ENCODE measurements at places on chromosomes 5 and 9.

GRCh38 chr5:16600397-16600796, 16.4 kb downstream of the RETREG1 start:
- DNase-seq: no peak

DNA sequence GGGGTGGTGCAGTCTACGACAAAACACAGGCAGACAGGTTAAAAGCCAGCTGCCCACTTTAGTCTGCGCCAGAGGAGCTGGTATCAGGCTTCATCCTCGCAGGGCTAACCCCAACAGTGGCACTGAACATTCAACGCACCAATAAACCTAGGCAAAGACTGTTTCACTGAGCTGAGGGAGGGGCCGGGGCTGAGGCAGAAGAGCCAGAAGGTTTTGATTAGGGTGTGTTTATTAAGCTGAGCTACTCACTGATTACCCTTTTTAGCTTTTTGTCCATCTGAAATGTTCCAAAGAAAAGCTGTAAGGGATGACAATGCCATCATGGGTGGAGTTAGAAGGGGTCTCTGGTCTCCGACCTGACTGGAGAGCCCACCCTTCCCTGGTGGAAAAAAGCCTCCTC, 1.4 kb downstream of the ZMYND19 start:
- DNase-seq: no peak

- DNase-seq: no peak
These were observed 29.7 kb upstream of the MEIKIN start for GRCh38 chr5:131974956-131975726.

- DNase-seq: no peak
These were observed 121.6 kb downstream of the WNK2 start for GRCh38 chr9:93305497-93306020.

GRCh38 chr5:134084022-134084565, 30.4 kb upstream of the TCF7 start:
- DNase-seq: no peak

- peak; percentile 56 for DNase-seq
These were observed 499.2 kb downstream of the CDH18 start for GRCh38 chr5:19488786-19489185.

GRCh38 chr9:93280661-93281259, 96.8 kb downstream of the WNK2 start:
- no peak for DNase-seq

GRCh38 chr5:96326902-96327301, 106.1 kb downstream of the PCSK1 start:
- no peak for DNase-seq

DNA sequence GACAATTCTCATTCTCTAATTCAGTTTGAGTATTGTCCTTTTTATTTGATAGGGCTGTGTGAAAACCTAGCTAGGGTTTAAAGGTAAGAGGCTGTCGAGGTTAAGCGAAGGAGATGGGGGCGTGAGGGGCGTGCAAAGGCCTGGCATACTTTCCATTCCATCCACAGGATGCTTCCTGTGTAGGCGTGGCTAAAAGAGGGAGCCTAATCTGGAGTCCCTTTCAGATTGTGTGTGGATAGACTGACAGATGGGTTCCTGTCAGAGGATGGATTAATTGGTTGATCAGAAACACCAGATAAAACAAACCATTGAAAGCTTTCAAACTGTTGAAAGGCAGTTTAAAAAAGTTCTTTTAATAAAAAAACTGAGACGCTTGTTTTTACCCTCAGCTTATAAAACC, 1.1 kb upstream of the ELL2 start:
- DNase-seq: no peak

DNA sequence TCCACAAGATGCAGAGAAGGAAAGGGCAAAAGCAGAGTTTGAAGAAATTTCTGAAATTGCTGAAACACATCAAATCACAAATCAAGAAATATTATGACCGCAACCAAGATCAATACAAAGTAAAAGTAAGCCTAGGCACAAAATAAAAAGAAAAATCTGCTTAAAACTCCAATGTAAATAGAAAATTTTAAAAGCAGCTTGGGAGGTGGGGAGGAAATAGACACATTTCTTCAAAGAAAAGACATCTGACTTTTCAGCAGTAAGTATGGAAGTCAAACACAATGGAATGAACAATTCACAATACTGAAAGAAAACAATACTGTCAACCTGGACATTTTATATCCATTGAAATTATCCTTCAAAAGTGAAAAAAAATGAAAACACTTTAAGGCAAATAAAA, 55.1 kb downstream of the HTR4 start:
- no peak for DNase-seq

- no peak for DNase-seq
These were observed 180.1 kb upstream of the ELL2 start for GRCh38 chr5:96141749-96142148.

- no peak for DNase-seq
These were observed 36.4 kb upstream of the CPEB4 start for GRCh38 chr5:173851595-173852243.

- DNase-seq: no peak
These were observed 309.2 kb upstream of the EFNA5 start for GRCh38 chr5:107979900-107980299.

GRCh38 chr5:62684310-62684709, 105.7 kb downstream of the LRRC70 start:
- DNase-seq: no peak

GRCh38 chr9:92612816-92613215, 57.1 kb downstream of the IPPK start:
- no peak for DNase-seq

DNA sequence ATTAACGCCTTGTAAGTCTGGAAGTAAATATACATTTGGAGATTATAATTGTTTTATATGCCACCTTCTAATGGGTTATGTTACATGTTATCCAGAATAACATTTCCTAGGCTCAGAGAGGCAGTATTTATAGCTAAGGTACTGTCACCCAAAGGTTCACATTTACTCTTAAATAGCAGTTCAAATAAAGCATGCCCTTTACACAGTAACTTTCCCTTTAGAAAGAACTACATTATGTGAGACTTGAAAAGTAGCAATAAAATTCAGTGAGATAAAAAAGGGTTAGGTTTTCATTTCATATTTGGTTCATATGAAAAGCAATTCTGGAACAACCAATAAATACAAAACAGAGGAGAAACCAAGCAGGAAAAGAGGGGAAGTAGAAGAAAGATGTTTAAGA, 35.1 kb downstream of the SKIC3 start:
- no peak for DNase-seq

DNA sequence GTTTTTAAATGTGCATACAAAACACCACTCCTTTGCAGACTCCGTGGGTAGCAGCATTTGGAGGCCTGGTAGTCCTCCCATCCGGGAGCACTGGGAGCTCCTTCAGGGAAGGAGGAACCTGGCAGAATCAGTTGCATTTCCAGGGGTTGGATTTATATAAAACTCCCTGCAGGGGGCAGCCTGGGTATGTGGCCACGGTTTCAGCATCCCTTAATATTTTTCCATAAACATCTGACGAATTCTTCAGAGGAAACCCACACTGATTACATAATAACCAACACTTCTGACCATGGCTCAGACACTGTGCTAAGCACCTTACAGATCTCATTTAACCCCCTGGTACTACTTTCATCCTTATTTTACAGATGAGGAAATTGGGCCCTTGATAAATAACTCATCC, 6.1 kb upstream of the AFAP1L1 start:
- DNase-seq: no peak
